ENCODE measurements at places on chromosomes 5 and 9. TPM values are rescaled to one million over a fixed set of nuclear protein-coding genes. Genes with fewer than 3 reads are reported as not detected.

FNIP1 gene
- total RNA-seq = 20.5 TPM

IFNA13 gene
- total RNA-seq = not detected

SEC16A gene
- 56.6 TPM for total RNA-seq

CARTPT gene
- not detected for total RNA-seq

SEMA5A gene
- total RNA-seq = not detected

GRCh38 chr9:107620801-107621200 is 131.2 kb upstream of the KLF4 start:
- no peak for DNase-seq

GRCh38 chr5:133246376-133247150 is 194.8 kb downstream of the HSPA4 start:
- DNase-seq = no peak

DNA sequence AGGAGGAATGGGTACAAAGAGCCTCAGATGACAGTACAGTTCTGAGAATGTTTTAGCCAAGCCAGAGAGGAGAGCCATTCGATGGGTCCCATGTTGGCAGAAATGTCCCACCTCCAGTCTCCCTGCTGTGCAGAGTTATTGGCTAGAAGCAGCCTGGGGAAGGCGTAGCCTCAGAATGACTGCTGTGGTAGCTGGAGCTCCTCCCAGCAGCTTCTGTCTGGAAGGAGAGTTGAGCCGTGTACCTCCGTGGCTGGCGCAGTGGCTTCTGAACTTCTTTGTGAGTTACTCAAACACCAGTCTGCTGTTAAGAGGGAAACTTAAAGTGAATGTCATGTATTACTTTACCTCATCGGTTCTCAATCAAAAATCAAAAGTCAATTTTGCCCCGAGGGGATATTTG is 193.3 kb upstream of the SNX2 start:
- no peak for DNase-seq

GRCh38 chr9:110029429-110029955 is 178.5 kb downstream of the C9orf152 start:
- no peak for DNase-seq

GRCh38 chr5:180808461-180809000 is 5.9 kb upstream of the MGAT1 start:
- DNase-seq = no peak

DNA sequence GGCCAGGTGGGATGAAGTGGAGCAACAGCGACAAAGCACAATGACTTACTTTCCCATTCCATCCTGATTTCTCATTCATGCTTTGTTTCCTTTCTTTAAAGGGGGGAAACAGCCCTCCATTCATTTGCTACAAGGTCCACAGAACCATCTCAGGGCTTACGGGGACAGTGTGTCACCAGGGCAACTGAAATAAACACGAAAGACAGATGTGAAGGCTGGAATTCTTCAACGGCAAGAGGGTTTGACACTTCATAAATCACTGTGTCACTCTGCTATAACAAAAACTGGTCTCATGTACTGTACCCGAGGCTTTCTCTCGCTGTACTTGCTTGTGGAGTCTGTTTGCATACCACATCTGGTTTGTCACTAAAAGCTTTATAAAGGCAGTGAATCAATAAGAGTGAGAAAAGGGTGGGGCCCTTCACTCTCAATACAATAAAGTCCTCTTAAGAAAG is 150.8 kb downstream of the EFNA5 start:
- DNase-seq = no peak

GRCh38 chr9:125948887-125949596 is 201.9 kb downstream of the PBX3 start:
- DNase-seq = no peak

GRCh38 chr9:14344053-14344524 is 30.1 kb upstream of the NFIB start:
- DNase-seq = no peak

DNA sequence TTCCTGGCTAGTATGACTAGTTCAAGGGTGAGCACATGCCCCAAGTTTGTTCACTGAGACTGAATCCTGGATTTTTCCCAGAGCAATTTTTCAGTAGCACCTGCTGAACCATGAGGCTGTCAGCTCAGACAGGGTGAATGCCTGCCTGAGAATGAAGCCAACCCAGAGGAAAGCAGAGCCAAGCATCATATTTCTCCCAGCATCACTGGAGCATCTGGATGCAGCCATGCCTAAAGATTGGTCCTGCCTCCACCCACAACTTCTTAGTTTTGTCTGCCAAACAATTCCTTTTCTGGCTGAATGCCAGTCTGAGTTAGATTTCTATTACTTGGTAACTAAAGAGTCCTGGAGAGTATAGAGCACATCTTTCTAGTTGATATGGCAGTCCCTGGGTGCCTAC is 343.6 kb downstream of the CSNK1G3 start:
- no peak for DNase-seq

DNA sequence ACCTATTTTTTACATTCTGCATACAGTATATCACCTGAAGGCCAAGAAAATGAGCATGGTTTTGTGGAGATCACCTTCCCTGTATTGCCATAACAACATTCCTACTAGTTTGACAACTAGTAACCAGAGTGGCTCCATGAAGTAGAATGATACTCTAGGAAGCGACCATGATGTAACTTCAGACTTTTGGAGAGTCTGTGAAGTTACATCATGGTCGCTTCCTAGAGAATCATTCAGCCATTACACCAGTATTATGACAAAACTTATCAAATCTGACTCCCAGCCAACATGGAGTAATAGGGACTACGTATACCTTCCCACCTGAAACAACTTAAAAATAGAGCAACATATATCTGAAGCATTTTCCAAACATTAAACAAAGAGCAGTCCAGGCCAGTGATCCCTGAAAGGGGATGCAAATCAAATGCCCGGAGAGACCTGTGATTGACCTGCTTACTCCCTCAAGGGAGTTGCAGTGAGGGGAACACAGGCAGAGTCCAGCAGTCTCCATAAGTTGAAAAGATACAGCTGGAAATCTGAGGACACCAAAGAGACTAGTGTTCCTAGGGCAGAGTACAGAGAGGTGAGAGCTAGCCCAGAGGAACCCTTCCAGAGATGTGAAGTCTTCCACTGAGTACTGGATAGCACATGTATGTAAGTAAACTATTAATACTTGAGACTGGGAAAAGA is 7.8 kb downstream of the ECM2 start:
- DNase-seq = no peak

Data from activated naive CD4-positive, alpha-beta T cell treated with anti-CD3 and anti-CD28 coated beads, Interleukin-2, amount 50 U/mL, for 72 hours (primary cell).